ENCODE measurements at places on chromosomes 7 and 10.

DNA sequence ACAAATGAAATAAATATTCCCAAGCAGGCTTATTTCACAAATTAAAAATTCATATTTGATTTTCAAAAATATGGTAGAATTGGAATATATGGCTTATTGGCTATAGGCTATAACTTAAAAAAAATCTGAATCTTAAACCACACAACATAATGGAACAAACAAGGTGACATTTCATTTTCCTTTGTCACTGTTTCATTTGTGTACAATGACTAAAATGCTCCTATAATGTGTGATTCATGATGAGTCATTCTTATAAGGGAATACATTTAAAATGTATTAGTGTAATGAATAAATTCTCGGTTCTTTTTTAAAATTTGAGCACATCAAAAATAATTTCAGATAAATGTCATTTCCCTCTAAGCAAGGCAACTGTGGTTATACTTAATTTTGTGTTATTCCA, 148.0 kb upstream of the ANK3 start:
- no peak for DNase-seq

DNA sequence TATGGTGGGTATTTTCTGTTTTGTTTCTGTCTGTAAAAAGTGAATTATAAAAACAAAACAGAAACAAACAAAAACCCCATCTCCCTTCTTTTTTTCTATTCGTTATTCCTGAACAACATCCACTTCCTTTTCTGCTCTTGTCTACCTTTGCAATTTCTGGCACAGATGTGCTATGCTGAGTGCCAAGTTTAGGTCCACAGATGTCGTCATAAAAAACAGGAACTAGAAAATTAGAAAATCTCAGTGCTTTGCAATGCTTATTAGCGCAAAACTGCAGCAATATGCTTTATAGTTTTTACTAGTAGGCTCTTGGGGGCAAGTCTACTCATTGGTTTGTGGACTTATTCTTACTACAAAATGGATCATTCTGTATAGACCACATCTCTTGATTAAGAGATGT, 94.2 kb upstream of the PRKCQ start:
- DNase-seq: no peak

GRCh38 chr10:96279191-96279641, 7.8 kb upstream of the BLNK start:
- no peak for DNase-seq

GRCh38 chr10:131743190-131744151, 157.3 kb upstream of the PPP2R2D start:
- DNase-seq: no peak

DNA sequence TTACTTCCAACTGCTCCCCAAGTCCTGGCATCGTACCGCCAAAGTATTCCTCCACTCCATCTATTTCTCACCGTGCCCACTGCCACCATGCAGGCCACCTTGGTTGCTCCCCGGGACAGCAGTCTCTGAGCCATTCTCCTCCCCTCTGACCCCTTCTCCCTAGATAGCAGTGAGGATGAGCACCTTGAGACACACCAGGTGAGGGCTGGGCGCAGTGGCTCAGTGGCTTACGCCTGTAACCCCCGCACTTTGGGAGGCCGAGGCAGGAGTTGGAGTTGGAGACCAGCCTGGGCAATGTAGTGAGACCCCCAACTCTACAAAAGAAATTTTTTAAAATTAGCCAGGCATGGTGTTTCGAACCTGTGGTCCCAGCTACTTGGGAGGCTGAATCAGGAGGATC, 4.2 kb downstream of the SLC29A4 start:
- no peak for DNase-seq

GRCh38 chr7:44590910-44591309, 8.9 kb upstream of the TMED4 start:
- DNase-seq: no peak

- DNase-seq: no peak
Observed at GRCh38 chr10:63549810-63550209, 28.6 kb downstream of the REEP3 start.

GRCh38 chr7:27923642-27923980, 183.6 kb downstream of the TAX1BP1 start:
- DNase-seq: no peak
